ENCODE measurements at places on chromosomes 1 and 21.
A peak's percentile ranks its signal among the peaks of the same experiment; 100 is the strongest.

DNA sequence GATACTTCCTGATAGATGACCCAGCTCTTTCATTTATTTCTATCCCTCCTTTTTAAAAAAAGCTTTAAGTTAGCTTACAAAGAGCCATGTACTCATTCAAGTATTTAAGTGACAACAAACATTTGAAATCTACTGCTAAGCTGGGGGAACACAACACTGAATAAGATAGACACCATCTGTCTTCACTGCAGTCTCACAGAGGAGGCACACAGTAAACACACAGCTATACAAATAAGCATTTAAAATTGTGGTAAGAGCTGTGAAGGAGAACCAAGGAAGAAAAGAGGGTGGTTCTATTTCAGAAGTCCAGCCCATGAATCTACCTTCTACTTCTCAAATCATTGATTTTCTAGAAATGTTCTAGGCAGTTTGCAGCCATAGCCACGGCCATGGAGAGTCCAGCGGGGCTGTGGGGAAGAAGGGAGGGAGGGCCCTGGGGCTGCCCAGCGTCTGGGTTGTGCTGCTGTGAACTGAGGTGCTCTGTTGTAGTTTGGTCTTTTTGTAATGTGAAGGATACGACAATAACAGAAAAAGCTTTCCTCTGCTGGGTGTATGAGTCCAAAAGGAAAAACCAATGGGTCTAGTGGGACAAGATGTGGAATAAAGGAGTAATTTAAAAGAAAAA lies 28.2 kb downstream of the PRDM2 start:
- DNase-seq: no peak

- no peak for DNase-seq
Measured at GRCh38 chr1:204149107-204149506, 2.7 kb downstream of the ETNK2 start.

- DNase-seq: no peak
Measured at GRCh38 chr21:46108827-46109312, 11.0 kb downstream of the COL6A2 start.

DNA sequence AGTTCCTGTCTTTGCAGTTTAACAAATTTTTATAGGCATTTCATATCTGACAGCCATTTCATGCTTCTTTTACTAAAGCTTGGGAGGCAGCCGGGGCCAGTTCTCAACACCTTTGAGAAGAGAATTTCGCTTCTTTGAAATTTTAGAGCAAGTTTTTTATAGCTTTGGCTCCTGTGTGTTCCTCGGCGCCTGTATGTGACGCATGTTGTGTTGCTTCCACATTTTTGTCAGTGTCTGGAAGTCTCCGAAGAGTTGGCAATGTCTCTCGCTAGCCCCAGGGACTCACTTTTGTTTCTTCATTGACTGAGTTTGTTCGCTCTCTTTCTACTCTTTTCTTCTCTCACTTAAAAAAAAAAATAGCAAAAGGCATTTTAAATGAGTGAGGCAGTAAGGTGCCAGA lies 386.9 kb upstream of the PLXNA2 start:
- no peak for DNase-seq

GRCh38 chr1:95863086-95863485 lies 629.1 kb downstream of the RWDD3 start:
- DNase-seq: no peak

DNA sequence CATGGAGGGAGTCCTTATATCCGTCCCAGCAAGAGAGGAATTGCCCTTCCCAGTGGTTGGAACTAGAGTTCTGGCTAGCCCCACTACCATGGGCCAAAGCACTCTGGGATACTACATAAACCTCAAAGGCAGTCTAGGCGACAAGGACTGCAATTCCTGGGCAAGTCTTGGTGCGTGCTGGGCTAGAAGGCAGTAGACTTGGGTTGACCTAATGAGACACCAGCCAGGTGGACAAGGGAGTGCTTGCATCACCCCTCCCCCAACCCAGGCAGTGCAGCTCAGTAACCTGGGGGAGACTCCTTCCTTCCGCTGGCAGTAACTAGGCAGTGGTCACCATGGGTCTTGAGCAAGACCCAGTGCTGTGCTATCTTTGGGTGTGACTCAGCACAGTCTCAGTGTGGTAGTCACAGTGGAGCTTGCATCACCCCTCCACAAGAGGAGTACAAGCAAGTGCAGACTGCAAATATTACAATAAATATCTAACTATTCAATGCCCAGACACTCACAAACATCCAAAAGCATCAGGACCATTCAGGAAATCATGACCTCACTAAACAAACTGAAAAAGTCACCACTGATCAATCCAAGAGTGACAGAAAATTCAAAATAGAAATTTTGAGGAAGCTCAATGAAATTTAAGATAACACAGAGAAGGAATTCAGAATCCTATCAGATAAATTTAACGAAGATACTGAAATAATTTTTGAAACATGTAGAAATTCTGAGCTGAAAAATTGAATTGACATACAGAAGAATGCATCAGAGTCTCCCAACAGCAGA lies 84.7 kb upstream of the LYPLAL1 start:
- DNase-seq: no peak

DNA sequence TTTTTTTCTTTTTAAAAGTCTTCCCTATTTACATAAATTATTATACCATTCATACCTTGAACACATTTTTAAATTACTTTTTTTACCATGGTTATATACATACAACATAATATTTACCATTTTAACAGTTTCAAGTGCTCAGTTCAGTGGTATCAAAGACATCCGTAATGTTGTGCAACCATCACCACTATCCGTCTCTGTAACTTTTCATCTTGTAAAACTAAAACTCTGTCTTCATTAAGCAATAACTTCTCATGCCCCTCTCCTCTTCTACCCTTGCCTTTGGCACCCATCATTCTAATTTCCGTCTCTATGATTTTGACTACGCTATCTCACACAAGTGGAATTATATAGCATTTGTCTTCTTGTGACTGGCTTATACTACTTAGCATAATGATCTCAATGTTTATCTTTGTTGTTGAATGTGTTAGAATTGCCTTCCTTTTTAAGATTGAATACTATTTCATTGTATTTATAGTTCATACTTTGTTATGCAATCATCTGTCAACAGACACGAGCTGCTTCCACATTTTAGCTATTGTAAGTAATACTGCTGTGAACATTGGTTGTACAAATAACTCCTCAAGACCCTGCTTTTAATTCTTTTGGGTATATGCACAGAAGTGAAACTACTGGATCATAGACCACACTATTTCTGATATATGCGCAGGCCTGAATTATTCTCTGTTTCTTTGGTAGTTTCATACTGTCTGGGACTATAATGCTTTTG lies 689.5 kb upstream of the NCAM2 start:
- DNase-seq: no peak

- no peak for DNase-seq
Measured at GRCh38 chr1:2151252-2151651, 43.3 kb downstream of the FAAP20 start.

GRCh38 chr1:213492161-213493041 lies 441.4 kb downstream of the RPS6KC1 start:
- DNase-seq: no peak

DNA sequence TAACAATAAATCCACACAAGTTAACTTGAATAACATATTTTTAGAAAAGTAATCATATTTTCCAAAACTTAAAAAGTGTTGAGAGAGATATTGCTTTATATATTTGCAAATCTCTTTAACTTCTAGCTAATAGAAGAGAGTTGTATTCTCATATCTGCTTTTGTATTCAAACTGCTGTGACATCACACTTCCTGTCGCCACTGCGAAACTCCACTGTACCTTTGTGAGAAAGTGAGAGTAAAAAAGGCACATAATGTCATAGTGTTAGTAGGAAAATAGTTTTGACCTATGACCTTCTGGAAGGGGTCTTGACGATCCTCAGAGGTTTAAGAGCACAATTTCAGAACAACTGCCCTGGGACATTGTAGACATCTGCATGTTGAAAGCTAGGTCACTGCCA lies 21.6 kb downstream of the AK5 start:
- no peak for DNase-seq

DNA sequence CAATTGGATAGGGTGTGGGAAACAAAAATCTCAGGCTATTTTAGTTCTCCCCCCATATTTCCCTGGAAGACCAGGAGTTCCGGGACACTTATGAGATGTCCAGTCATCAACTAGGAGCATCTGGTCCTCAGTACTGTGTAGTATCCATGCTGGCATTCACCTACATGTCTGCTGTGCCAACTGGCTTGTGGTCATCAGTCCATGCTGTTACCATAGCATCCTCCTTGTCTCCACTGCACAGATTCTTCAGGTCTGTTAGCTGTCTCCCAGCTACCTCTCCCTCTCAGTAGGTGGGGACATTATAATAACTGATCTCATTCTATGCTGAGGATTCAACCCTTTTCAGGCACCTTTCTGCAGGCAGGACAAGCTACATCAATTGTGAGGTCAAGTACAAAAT lies 302.9 kb downstream of the BARHL2 start:
- no peak for DNase-seq

GRCh38 chr1:185480545-185480944 lies 163.5 kb upstream of the IVNS1ABP start:
- DNase-seq: no peak

DNA sequence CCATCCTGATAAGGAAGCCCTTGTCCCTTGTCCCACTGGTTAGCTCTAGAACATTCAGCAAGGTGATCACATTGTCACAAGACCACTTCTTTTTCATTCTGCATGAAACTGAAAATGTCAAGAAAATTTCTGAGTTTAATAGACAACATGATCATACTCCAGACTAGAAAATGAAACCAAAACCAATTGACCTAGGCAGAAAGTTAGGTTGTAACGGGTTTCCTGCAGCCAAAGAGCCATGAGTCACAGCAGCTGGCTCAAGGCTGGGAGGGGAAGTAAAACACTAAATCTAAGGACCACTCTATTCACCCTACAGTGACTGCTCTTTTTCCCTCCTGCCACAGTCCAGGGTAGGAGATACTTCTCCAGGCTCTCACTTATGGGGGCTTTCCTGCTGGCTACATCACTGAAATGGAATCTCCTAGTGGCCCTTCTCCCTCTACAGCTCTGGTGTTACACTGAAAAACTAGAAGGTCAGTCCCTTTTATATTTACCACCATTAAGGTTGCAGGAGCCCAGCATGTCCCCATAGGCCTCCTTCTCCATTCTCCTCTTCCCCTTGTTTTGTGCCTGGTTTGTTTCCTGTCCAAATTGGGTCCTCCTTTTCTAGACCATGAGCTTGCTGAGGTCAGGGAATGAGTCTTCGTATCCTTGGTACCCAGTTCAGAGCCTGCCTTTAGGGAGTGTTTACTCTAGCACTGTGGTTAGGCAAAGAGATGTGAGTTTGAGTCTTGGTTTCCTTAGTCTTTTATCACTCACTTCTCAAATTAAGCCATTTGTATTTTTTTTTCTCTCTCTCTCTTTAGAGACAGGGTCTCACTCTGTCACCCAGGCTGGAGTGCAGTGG lies 236.5 kb upstream of the JUN start:
- peak; percentile 43 for DNase-seq

DNA sequence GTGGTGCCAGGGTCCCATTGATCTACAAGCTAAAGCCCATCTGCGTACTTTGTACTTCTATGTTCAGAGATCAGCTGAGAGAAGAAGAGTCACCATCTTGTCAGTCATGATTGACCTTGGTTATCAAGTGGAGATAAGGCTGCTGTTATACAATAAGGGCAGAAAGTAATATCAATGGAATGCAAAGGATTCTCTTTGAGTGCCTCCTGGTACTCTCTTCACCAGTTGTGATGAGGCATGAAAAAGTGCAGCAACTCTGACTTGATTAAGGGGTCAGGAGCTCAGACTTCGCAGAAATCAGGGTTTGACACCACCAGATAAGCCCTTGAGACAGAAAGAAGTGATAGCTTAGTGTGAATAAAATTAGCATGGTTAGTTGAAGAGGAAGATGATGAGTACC lies 25.7 kb upstream of the SYT14 start:
- DNase-seq: no peak

DNA sequence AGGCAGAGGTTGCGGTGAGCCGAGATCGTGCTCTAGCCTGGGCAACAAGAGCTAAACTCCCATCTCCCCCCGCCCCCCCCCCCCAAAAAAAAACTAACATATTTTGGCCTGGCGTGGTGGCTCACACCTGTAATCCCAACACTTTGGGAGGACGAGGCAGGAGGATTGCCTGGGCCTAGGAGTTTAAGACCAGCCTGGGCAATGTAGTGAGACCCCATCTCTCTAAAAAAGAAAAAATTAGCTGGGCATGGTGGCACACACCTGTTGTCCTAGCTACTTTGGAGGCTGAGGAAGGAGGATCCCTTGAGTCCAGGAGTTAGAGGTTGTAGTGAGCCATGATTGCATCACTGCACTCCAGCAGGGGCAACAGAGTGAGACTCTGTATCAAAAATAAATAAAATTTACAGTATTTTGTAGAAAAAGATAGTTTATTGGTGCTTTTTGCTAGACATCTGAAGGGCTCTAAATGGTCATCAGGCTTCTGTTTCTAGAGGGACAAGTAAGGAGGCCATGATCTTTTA lies 9.0 kb downstream of the YTHDF2 start:
- DNase-seq: no peak

DNA sequence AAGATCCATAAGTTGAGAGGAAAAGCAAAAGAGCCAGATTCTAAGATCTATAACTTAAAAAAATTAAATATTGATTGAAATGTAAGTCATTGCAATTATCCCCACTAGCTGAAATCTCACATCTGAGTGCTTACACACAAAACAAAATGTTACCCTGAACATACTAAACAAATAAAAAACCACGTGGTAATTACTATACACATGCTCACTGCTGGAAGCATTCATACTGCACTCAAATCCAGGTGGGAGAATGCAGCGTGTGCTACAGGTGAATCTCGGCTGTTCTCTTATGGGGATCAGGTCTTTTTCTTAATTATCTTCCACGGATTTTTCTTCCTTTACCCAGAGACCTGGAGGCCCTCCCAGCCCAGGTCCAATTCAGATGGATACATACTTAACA lies 74.3 kb downstream of the SDC3 start:
- no peak for DNase-seq

- DNase-seq: no peak
Measured at GRCh38 chr1:41813226-41813625, 105.5 kb downstream of the HIVEP3 start.

DNA sequence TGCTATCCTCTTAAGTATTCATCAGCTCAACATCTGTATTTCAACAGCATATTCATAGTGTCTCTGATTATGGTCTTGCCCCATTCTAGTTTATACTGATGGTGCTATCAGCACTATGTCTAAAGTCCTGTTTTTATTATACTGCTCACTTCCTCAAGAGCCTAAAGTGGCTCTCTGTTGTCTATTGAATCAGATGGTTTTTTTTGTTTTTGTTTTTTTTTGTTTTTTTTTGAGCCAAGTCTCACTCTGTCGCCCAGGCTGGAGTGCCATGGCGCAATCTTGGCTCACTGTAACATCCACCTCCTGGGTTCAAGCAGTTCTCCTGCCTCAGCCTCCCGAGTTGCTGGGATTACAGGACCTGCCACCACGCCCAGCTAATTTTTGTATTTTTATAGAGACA lies 6.1 kb downstream of the STX12 start:
- DNase-seq: no peak
